ENCODE measurements at places on chromosomes 13 and 19. TPM values are rescaled to one million over a fixed set of nuclear protein-coding genes. Genes with fewer than 3 reads are reported as not detected.

LCP1 gene
- 119 TPM for total RNA-seq

ZNF439 gene
- total RNA-seq, result 7.6 TPM

MVB12A gene
- total RNA-seq, result 47.7 TPM

GNA15 gene
- 17.6 TPM for total RNA-seq

DNA sequence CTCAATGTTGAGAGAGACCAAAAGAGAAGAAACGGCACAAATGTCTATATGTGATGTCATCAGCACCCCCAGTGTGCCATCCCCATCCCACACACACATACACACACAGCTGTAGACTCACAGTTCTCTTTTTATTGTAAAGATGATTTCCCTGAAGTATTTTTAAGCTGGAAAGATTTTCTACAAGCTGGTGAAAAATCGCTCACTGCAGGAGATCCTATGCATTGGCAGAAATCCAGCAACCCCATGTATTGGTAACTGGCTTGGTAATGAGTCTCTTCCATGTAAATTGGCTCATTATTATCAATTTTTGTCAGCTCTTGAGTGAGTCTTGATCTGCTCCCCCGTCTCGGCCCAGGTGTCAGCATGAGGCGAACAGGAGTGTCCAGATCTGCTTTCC is 107.1 kb upstream of the UQCRFS1 start:
- no peaks in the 10 kb centered on the region for H3K4me1 ChIP-seq
- H3K27me3 ChIP-seq, result peaks cover 19% of the 10 kb centered on the region

DNA sequence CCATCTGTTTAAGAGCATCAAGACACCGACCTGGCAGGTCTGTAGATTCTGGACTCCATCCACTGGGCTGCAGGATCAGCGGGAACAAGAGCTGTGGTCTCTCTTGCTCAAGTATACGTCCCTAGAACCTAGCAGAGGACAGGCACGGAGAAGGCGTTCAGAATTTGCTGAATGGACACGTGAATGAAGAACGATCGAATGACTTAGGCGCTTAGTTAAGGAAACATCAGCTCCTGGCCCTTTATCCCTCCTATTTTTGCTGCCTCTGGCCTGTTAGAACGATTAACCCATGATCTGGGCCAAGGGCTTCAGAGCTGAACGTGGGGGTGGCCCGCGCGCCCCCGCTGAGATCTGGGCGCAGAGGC is 953 bp downstream of the DZIP1 start:
- peaks cover 37% of the 10 kb centered on the region for H3K27me3 ChIP-seq
- H3K36me3 ChIP-seq, result no peaks in the 10 kb centered on the region
- H3K4me3 ChIP-seq, result peak overlapping the region; percentile 49

- no peak overlapping the region for H3K27ac ChIP-seq
- no peaks in the 10 kb centered on the region for H3K4me1 ChIP-seq
- no peak overlapping the region for H3K4me3 ChIP-seq
- H3K36me3 ChIP-seq, result no peaks in the 10 kb centered on the region
- DNase-seq, result no peak
- no peaks in the 10 kb centered on the region for H3K27me3 ChIP-seq
These were observed 42.6 kb downstream of the ZNF527 start for GRCh38 chr19:37413313-37414084.

- H3K27me3 ChIP-seq, result no peaks in the 10 kb centered on the region
- DNase-seq, result no peak
- H3K4me3 ChIP-seq, result no peak overlapping the region
- no peaks in the 10 kb centered on the region for H3K36me3 ChIP-seq
These were observed 2048.3 kb upstream of the PCDH20 start for GRCh38 chr13:63463782-63464610.

GRCh38 chr19:41009700-41010235 is 18.7 kb downstream of the CYP2B6 start:
- no peak overlapping the region for H3K4me3 ChIP-seq
- H3K4me1 ChIP-seq, result no peaks in the 10 kb centered on the region
- DNase-seq, result no peak
- peaks cover 2% of the 10 kb centered on the region for H3K27me3 ChIP-seq
- H3K27ac ChIP-seq, result no peak overlapping the region

Measured in left lung (tissue), 14 donors.